ENCODE measurements at places on chromosomes 11 and 22.

GRCh38 chr11:61158691-61159381, 2.4 kb downstream of the VPS37C start:
- DNase-seq: no peak

- DNase-seq: no peak
These were observed 103.8 kb downstream of the FAM168A start for GRCh38 chr11:73493956-73494598.

GRCh38 chr11:70333261-70333660, 62.8 kb downstream of the PPFIA1 start:
- no peak for DNase-seq

DNA sequence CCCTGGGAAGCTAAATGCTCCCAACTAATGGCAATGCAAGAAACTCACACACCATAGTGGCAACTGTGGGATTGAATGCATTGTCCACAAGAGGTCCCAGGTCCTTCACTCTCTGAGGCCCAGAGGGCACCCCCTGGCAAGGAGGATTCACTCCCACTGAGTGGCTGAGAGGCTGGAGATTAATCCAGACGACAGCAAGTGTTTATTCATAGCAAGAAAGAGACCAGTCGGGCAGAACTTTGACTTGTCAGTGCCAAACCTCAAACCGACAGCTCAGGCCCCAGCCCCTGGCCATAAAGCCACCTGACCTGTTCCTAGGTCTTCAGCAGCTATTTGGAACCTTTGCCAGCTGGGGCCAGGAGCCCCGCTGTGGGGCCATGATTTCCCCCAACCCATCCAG, 54.5 kb upstream of the MPEG1 start:
- DNase-seq: no peak

DNA sequence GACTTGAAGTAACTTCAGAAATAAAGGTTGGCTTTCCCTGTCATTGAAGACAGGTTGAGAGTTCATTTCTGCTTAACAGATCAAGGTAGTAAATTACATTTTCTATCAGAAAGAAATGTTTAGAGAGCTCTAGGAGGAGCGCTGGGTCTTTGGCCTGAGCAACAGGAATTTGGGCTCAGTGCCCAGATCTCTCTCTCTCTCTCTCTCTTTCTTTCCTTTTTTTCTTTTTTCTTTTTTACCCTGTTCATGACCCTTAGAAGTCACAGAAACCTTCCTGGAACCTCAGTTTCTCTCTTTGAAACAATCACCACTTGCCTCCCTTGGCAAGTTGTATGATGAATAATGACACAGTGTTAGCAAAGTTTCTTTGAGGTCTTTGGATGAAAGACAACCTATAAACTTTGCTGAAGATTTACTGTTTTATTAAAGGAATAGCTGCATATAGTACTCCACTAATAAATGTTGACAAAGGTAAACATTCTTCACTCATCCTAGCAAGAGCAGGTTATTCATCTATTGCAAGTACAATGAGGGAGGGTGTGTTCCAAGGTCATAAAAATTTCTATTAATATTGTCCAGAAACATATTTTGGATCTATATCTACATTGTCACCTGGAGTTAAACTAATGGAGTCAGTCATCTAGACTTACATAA, 35.5 kb upstream of the RASSF10 start:
- DNase-seq: no peak

GRCh38 chr22:22045571-22046335, 63.2 kb upstream of the TOP3B start:
- DNase-seq: no peak

DNA sequence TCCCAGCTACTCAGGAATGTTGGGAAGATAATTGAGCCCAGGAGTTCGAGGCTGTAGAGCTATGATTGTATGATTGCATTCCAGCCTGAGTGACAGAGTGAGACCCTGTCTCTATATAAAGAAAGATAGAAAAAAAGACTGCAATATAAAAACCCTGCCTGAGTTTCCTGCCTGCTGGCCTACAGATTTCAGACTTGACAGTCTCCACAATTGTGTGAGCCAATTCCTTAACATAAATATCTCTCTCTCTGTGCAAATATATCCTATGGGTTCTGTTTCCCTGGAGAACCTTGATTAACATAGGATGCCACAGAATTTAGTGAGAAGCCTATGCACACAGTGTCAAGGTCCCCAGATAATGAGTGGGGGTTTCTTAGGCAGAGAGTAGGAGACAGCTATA, 32.5 kb upstream of the ZBTB44 start:
- no peak for DNase-seq

- no peak for DNase-seq
These were observed 94.2 kb upstream of the FAT3 start for GRCh38 chr11:92130421-92130831.

GRCh38 chr11:105609832-105610781, at the start of gene GRIA4:
TSS of gene GRIA4 (plus strand) at chr11:105610073. CDS start at chr11:105610998, 925 bp downstream.
- DNase-seq: no peak

DNA sequence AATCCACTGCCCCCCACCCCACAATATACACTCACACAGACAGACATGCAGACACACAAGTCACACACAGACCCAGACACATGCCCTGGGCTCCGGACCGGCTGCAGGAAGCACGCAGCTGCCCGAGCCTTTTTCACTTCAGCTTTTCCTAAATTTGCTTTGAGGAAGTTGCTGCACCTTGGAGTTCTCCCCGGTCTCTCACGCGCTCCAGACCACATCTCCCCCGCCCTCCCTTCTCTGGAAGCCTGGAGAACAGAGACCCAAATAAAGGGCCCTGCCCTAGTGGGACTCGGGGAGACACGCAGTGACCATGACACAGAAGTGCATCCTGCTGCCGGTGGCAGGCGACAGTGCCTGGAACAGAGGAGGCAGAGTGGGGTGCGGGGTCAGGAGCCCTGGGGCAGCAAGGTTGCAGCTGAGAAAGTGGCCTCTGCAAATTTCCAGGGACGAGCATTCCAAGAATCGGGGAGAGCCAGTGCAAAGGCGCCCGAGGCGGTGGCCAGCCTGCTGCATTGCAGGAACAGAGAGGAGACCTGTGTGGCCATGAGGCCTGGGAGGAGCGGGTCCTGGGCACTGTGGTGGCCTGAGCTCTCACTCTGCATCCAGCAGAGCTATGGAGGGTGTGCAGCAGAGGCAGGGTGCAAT, 19.1 kb downstream of the RPL3 start:
- DNase-seq: no peak

GRCh38 chr11:103053997-103054396, 38.0 kb downstream of the DCUN1D5 start:
- no peak for DNase-seq

DNA sequence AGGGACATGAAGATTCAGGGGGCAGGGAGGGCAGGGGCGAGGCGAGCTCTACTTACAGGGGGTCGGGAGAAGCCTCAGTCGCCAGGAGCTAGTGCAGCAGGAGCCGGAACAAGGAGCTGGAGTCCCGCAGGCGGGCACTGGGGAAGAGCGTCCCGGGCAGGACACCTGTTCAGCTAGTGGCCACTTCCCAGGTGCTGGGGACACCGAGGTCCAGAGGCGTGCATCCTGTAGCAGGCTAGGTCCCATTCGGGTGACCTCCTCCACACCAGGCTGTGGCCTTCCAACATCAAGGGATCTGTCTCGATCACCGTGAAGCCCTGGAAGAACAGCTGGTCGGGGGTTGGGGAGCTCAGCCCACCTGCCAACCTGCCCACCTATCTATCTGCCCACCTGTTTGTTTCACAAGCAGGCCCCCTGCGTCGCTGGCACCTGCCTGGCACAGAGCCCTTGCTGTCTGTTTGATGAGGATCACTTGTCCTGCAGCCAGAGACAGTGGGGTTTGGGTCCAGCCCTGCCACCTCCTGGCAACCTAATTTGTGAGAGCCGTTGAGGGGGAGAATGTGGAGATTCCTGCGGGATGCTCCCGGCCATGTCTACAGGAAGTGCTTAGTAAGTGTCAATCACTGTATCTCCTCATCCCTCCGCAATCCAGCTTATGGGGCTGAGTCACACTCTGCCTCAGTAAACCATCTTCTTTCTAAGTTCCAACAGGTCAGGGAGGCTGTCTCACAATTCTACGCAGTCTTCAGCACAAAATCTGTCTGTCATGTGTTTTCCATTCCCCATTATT, 940.9 kb downstream of the BRD1 start:
- DNase-seq: no peak

- no peak for DNase-seq
These were observed 59.1 kb downstream of the NUP98 start for GRCh38 chr11:3738241-3738640.

Measured in stimulated activated naive CD8-positive, alpha-beta T cell treated with anti-CD3 and anti-CD28 coated beads, Interleukin-15, Interleukin-2, amounts not matched to agents 100 U/mL and 50 U/mL, for 24 hours (primary cell).